ENCODE measurements at places on chromosomes 13 and 19. TPM values are rescaled to one million over a fixed set of nuclear protein-coding genes. Genes with fewer than 3 reads are reported as not detected.

The SULT2A1 gene
- not detected for total RNA-seq

DNA sequence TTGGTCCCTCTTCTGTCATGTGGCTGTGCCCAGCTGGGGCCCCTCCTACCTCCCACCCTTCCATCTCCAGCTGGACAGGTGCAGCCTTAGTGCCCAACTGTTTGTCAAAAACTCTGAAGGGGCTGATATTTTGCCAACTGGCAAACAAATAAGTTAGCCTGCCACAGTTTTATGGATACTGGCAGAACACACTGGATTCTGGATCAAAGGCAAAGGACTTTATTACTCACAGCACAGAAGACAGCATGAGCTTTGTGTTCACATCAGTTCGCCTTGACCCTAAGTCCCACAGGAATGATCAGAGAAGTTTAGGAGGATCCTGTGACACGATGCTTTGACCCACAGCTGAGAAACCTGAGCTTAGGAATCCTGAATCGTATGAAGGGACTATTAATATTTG lies 16.4 kb downstream of the KLK2 start:
- no peak for DNase-seq

GRCh38 chr13:34521171-34521570 lies 420.9 kb upstream of the NBEA start:
- DNase-seq = no peak

DNA sequence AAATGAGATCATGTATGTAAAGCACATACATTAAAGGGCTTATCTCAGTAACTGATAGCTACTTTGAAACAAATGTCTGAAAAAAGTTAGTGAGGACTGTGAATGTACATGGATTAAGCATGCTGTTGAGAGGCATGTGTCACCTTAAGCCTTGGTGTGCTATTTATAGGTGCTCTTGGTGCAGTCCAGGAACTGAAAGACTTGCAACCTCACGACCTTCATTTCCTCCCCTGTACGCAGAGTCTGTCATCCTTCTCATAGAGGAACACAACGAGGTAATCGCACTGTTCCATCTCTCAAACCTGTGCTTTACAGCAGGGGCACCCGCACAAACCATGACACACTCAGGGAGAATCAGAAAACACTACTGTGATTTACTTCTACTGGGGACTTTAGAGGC lies 65.6 kb downstream of the UFM1 start:
- no peak for DNase-seq

The PSG6 gene
- not detected for total RNA-seq

The PDX1 gene
- not detected for total RNA-seq

- DNase-seq = no peak
Measured at GRCh38 chr13:26585136-26585535, 27.7 kb downstream of the WASF3 start.

DNA sequence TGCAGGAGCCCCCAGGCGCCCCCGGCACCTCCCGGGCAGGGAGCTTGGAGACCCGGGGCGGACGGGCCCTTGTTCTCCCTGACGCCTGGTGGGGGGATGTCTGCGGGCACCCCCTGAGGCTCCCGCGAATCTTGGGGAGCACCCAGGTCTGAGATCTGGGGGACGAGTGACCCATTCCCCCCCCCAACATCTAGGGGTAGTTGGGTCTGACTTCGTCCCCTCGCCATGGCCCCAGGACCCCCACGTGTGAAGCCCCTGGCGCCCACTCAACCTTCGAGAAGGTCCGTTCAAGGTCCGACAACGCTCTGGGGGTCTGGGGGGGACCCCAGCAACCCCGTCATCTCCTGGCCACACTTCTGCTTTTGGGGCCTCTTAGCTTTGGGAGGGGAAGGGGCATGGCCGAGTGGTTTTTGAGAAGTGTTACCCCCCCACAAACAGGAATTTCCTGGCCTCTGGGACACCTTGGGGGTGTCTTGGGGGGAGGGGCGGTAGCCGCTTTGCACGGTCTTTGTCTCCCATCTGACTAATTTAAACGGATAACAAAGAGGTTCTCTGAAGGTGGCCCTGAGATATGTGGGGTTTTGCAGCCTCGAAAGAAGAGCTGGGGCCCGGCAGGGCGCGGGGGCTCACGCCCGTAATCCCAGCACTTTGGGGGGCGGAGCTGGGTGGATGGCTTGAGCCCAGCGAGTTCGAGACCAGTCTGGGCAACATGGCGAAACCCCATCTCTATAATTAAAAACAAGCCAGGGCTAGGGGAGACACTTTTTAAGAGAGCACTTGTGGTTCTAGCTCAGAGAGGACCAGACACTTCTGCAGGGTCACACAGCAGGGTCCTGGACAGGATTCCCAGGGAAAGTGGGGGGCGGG lies 608 bp downstream of the CNN2 start:
- DNase-seq = no peak

DNA sequence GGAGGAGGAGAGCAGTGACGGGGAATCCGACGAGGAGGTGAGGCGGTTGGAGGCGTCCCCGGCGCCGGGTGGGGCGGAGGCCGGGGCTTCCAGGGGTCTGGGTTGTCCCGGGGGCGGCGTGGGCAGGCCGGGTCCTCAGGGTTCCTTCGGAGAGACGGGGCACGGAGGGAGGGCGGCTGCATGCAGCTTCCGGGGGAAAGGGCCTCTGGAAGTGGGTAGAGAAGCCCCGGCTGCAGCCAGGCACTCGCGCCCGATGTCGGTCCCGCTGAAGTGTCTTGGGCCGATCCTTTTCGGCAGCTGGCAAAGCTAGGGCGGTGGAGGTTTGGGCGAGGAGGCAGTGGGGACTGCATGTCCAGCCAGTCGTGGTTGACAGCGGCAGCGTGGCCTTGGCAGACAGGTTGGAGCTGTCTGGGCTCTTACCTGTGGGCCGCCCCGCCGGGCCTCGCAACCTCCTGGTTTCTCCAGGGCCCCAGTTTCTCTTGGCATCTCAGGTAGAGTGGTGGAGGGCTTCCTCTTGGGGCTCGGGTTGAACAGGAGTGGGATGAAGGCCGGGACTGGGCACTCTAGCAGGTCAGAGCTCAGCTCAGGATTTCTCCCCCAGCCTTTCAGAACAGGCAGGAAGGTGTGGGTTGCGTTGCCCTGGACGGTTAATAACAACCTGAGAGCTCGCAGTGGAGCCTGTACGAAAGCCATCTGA lies 690 bp downstream of the KMT2B start:
- peak; percentile 35 for DNase-seq

DNA sequence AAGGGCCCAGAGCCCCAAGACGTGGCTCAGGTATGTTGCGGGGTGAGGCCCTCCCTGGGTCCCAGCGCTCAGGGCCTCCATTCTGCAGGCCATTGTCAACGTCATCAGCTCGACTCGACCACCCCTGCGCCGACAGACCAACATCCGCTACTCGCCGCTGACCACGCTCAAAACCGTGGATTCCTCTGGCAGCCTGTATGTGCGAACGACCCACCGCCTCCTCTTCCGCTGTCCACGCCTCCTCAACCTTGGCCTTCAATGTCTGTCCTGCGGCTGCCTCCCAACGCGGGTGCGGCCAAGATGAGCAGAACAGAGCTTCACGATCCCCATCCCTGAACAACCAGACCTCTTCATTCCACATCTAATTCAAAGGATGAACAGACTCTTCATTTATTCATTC lies 8.2 kb downstream of the RDH8 start:
- peak; percentile 58 for DNase-seq

The TNNT1 gene
- 4.6 TPM for total RNA-seq

GRCh38 chr19:29662278-29662603 lies 3.0 kb upstream of the PLEKHF1 start:
- DNase-seq = no peak

The ALKBH6 gene
- total RNA-seq = 29.7 TPM

DNA sequence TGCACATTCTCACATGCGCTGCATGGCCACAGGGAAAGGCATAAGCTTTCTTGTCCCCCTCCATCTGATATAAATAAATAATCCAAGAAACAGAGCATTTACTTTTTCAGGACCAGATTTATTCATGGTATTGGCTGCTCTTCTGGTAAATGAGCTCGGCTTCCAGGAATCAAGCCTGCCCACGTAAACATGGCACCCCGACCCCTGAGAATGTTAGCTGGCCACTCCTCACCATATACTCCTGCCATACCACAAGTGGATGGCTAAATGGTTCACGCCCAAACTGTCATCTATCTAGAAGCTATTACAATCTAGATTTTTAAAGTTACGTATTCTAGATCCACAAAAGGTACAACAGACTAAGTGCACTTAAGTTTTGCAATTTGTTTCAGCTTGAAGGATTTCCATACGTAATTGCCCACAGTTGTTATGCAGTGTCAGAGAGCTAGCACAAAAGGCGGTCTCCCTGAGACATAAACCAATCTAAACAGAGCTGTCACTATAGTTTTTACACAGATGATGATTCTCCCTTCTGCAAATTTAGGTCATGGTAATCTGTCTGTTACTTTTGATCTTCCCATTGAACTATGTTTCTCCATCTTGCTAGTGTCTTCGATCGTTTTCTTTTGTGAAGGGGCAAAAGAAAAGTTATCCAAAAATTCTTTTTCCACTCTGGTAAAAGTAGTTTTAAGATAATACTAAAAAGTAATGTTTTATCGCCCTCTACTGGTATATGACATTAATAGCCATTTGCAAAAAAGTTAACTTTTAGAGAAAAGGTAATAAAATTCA lies 16.2 kb upstream of the FOXO1 start:
- DNase-seq = no peak

DNA sequence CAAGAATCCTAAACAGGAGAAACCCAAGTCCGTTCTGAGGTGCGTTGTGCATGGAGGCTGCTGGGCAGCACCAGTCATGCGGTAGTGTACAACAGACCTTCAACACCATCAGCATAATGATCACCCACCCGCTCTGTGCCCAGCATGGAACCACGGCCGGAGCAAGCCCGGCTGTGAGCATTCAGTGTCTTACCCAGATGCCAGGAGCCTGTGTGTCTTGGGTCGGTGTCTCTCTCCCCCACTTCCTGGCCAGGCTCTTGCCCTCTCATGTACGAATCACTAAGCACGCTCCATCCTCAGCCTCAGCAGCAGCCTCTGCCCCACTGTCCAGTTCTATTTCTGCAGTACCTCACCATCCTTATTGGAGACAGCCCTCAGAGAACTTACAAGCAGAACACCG lies 231.6 kb upstream of the IRS2 start:
- DNase-seq = no peak

DNA sequence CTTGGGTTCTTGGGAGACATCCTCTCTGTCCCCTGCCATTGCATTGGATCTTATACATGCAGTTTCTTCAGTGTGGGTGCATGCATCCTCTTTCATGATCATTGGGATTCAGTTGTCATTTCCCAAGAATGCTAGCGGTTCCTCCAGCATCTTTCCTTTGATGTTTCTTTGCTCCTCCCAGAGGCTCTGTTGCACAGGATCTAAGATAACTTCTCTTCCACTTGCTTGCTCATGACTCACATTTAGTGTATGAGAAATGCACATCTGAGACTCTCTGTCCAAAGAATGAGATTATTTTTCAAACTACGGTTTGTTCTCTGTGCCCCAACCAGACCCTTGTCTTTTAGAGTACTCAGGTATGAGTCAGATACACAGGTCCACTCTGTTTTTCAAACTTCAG lies 197.1 kb downstream of the NDFIP2 start:
- DNase-seq = no peak

DNA sequence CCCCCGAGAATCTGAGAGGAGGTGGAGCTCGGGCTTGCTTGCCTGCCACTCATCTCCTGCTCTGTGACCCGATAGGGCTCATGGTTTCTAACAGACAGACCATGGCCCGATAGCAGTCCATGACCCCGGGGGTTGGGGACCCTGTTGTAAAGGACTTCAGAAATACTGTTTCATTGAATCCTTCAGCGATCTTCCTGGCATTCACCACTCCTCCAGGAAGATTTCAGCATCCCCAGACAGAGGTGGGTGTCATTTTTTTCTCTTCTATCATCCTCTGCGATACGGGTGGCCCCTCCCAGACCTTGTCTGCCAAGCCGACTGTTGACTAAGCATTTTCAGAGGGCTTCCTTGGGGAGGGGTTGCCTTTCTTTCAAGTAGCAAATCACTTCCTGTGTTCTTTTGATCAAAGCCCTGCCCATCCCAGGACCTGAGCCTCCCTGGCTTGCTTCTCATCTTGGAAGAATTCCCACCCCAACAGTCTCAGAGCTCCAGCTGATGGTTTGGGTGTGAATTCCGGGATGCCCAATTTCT lies 1.7 kb downstream of the MYO1F start:
- DNase-seq = peak; percentile 56

GRCh38 chr13:23695711-23696464 lies 125.7 kb downstream of the TNFRSF19 start:
- peak; percentile 90 for DNase-seq

The MAB21L1 gene
- total RNA-seq = not detected

GRCh38 chr19:40605216-40605971 lies 4.2 kb downstream of the LTBP4 start:
- DNase-seq = peak; percentile 88

The ZNF208 gene
- total RNA-seq = 9.4 TPM

DNA sequence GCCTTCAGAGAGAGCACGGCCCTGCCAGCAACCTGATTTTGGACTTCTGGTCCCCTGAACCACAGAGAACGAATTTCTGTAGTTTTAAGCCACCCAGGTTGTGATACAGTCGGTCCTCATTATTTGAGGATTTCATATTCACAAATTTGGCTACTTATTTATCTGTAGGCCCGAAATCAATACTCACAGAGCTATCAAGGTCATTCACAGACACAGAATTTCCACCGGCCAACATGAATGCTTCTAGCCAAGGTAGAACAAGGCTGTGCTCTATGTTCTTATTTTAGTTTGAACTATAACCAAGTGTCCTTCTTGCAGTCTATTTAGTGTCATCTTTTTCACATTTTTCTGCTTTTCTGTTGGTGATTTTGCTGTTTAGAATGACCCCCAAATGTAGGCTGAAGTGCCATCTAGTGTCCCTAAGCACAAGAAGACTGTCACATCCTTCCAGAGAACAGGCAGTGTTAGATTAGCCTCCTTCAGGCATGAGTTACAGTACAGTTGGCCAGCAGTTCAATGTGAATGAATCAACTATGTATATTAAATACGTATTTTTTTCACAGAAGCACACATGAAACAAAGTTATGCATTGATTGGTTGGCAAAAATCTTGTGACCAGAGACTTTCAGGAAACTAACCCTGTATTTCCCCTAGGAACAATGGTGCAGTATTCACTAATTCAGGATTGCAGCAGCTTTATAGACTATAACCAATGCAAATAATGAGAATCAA lies 63.5 kb downstream of the C13orf42 start:
- no peak for DNase-seq

The EFNA2 gene
- total RNA-seq = not detected

DNA sequence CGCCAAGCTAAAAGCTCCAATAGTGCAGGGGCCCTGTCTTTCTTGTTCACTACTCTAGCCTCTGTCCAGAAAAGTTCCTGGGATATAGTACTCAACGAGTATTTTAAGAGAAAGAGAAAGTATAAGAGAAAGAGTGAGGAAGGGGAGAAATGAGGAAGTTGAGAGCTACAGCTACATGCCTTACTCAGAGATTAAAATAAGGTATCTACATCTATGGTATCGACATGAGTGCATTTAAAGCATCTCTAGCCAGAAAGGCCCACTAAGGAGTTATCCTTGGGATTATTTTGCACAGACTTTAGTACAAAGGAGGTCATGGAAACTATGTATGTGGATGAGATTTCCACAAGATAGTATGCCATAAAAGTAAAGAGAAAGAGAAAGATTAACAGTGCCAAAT lies 28.5 kb downstream of the MYCBP2 start:
- DNase-seq = no peak

The PSG1 gene
- total RNA-seq = not detected

- DNase-seq = no peak
Measured at GRCh38 chr13:101401196-101401595, 15.1 kb downstream of the NALCN start.

The GNG7 gene
- total RNA-seq = 7.3 TPM

The ZNF613 gene
- 4.1 TPM for total RNA-seq

- peak; percentile 91 for DNase-seq
Measured at GRCh38 chr13:113862931-113863523, 849 bp downstream of the GAS6 start.

- DNase-seq = no peak
Measured at GRCh38 chr19:12984143-12984627, 11.1 kb upstream of the NFIX start.

The TNFRSF19 gene
- 23.5 TPM for total RNA-seq
